ENCODE measurements at places on chromosomes 3 and 15. TPM values are rescaled to one million over a fixed set of nuclear protein-coding genes. Genes with fewer than 3 reads are reported as not detected.

CHST2 gene
- 24.8 TPM for total RNA-seq

- DNase-seq: no peak
These were observed 18.3 kb downstream of the LMCD1 start for GRCh38 chr3:8519774-8520448.

GRCh38 chr15:90009301-90010022 lies 8.3 kb downstream of the ZNF710 start:
- DNase-seq: no peak

- no peak for DNase-seq
These were observed 24.0 kb upstream of the SOX2 start for GRCh38 chr3:181687731-181688130.

CLN6 gene
- total RNA-seq: 14.8 TPM

- DNase-seq: no peak
These were observed 36.2 kb downstream of the CBLB start for GRCh38 chr3:105832644-105833043.

- no peak for DNase-seq
These were observed 56.7 kb downstream of the CCNL1 start for GRCh38 chr3:157103280-157103679.

DNA sequence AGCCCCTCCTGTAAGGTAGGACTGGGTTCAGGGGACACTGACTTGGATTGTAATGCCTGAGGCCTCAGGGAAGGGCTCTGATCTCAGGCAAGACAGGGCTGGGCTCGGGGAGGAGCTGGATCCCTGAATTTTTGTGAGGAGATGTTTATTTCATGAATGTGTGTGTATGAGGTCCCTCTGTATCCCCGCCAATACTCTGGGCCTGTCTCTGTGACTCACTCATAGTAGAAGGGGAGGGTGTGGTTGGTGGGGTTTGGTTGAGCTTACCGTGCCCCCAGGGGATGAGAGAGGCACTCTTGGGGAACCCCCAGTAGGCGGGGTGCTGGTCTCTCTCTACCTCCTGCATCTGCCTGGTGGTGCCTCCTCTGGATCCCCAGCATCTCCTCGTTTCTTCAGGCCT lies 28.1 kb downstream of the RPSA start:
- DNase-seq: no peak
